Activated T-helper 1 cell treated with Interleukin-2 at 50 U/mL for 16 hours (primary cell): ENCODE measurements at places on chromosomes 6 and 20.
A peak's percentile ranks its signal among the peaks of the same experiment; 100 is the strongest.

DNA sequence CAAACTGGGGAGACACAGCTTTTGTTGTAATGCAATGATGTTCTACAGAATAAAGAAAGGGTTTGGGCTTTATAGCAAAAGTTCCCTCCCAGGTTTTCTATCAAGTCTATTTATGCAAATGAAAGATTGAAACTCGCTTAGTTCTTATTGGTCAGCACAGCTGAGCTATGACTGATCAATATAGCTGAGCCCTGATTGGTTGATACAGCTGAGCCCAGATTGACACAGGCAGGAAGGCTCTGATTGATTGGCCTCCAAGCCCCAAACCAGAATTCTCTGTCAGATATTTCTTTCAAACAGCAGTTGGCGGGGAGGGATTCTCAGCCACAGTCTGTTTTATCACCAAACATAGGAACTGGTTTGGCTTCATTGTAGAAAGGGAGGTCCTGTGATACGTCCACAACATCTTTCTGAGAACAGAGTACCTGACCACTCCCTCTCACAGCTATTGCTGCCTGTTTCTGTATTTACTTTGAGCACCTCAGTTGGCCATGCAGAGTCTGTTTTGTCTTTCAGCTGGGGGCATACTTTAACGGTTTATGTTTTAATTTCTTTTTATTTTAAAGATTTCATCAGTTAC is 223.5 kb downstream of the PACRG start:
- no peak for DNase-seq

GRCh38 chr6:112846681-112847080 is 499.6 kb downstream of the RFPL4B start:
- no peak for DNase-seq

DNA sequence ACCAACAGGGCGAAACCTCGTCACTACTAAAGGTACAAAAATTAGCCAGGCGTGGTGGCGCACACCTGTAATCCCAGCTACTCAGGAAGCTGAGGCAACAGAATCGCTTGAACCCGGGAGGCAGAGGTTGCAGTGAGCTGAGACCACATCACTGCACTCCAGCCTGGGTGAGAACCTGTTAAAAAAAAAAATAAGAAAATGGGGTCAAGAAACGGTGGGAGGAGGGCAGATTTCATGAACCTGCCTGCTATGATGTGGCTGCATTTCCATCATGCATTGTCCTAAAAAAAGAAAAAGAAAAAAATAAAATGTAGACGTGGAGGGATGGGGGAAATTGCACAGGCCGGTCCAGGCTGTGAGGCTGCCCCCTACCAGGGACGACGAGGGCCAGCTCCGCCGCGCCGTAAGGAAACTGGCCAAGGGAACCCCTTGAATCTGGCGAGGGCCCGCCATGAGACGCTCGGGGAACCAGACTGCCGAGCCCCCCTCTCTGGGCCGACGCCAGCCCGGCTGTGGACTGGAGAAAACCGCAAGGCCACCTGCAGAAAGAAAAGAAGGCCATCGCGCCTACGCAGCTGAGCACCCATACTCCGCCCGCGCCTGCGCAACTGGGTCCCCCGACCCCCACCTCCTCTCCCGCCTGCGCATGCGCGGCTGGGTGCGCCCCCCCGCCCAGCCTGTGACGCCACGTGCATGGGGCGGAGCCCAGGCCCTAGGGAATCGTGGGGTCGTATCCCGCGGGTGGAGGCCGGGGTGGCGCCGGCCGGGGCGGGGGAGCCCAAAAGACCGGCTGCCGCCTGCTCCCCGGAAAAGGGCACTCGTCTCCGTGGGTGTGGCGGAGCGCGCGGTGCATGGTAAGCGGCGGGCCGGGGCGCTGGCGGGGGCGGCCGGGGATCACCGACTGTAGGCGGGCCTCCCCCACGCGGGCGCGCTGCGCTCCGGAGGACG is at the start of gene ENTPD6:
Gene ENTPD6, plus strand, starts transcription at position 699 of the 948 bp plus-strand sequence. CDS start 10,825 bp downstream, outside the sequence.
- DNase-seq, result peak; percentile 92

DNA sequence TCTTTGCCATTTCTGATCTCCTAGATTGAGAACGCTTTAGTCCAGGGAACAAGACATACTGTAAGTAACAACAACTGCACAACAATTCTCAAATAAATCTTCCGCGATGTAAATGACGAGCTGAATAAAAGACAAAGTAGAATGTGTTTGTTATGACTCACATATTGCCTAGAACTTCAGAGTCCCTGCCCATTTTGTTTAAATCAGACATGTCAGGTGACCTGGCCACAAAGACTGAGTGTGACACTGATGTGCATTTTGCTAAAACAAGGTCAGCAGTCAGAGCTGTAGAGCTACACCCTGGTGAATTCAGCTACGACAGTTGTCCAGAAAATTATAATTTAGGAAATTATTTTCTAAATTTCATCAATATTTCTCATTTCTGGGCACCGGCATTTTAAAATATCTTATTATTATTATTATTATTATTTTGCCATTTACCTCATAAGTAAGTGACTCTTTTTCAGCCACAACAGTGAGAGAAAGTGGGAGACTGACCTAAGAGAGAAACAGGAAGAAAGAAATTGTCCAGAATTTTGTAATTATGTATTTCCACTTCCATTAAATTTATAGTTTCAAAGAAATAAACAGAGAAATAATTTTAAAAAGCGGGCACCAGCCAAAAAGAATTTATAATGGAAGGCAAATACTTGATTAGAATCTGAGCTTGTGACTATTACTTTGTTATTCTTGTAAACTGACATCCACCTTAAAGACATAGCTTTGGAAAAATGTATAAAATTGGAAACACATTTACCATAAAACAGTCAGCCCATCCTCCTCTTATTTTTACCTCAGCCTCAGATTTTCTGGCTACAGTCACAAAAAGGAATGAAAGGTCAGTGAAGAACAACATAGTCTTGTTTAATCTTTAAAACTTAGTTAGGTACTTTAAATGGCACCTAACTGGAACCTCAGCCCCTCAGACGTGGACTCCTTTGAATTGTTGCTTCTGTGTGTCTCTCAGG is 157.0 kb upstream of the CITED2 start:
- no peak for DNase-seq

DNA sequence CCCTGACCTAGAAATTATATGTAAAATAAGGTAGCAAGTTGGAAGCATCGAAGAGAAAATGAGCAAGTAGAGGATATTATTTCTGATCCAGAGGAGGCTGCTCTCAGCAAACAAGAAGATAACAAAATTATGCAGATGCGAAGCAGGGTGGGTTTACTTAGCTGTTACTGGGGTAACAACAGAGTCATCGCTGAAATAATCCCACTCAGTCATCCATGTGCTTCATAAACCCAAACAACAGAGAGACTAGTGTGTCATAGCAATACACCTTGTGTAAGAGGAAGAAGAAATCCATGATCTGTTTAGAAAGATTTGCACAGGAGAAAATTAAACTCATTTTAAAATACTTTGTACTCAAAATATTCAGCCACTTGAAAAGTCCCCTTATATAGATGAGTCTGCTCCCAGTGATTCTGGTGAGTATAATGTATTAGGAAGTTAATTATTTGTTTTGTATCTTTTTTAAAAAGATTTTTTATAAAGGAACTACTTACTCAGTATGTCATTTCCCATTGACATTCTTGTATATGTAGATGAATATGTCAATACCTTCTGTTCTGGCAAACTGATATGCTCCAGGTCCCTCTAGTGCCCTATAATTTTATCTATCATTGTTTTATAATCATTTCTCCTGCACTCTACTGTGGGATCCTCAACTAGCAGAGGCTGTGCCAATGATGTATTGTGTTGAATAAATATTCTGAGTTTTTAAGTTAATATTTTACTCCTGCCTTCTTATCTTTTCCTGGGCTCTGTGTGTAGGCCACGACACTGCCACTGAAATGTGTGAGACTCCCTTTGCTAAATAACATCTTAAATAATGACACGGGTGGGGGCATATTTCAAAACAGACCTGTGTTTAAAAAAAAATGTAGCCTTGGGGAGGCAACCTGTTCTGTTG is 8.6 kb upstream of the HIVEP2 start:
- no peak for DNase-seq

- peak; percentile 82 for DNase-seq
Observed at GRCh38 chr20:35092524-35093266, at the start of gene TRPC4AP. TSS of gene TRPC4AP (minus strand) at chr20:35092807. CDS start at chr20:35092781, 26 bp downstream.

DNA sequence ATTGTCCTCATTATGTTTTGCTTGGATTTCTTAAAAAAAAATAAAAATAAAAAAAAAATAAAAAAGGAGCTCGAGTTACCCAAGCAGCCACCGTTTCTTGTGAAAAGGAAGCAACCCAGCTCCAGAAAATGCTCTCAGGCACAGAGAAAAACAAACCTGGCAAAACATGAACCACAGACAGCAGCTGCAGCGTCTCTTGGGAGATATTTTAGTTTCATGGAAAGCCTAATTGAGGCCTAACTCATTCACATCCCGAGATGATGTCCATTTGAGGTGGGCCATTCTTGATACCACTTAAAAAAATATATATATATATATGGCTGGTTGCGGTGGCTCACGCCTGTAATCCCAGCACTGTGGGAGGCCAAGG is 13.7 kb upstream of the MRAP2 start:
- no peak for DNase-seq

DNA sequence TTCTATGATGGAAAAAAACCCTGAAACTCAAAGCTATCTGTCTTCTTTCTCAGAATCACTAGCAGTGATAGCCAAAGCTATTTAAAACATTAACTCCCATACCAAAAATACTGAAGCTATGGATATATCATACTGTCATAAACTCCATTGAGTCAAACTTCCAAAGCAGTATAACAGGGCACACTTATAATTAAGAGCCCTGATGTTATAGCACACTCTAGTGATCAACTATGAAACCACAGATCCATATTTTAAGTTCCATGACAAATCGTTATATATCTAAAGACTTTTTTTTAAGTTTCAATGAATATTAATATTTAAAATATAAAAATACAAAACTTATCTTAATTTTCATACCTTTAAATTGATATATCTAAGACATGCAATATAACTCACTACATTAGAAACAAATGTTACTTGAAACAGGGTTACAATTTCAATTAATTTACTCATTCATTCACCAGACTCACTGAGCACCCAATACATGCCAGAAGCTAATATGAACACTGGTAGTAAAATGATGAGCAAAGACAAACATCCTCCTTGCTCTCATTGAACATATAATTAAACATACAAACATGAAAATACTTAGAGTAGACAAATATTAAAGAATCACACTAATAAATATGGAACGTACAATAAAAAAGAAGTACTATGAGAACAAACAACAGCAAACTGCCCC is 69.3 kb downstream of the IBTK start:
- no peak for DNase-seq

- DNase-seq, result no peak
Observed at GRCh38 chr6:122758927-122759334, 20.6 kb upstream of the FABP7 start.

GRCh38 chr20:18615020-18615650 is 27.3 kb downstream of the DTD1 start:
- no peak for DNase-seq

- no peak for DNase-seq
Observed at GRCh38 chr6:7165890-7166267, 58.1 kb downstream of the RREB1 start.

GRCh38 chr20:59247731-59248684 is 52.4 kb upstream of the EDN3 start:
- DNase-seq, result no peak

GRCh38 chr6:29461021-29461814 is 4.3 kb downstream of the OR2H1 start:
- no peak for DNase-seq

- DNase-seq, result no peak
Observed at GRCh38 chr20:22387452-22387851, 196.9 kb downstream of the FOXA2 start.

- no peak for DNase-seq
Observed at GRCh38 chr20:32537657-32538525, 47.2 kb downstream of the NOL4L start.

GRCh38 chr20:1971893-1972586 is 21.8 kb downstream of the PDYN start:
- no peak for DNase-seq

GRCh38 chr6:46734867-46735719 is at the start of gene PLA2G7:
TSS of gene PLA2G7 (minus strand) at chr6:46735375. CDS start at chr6:46722891, 12,484 bp downstream.
- DNase-seq, result no peak

DNA sequence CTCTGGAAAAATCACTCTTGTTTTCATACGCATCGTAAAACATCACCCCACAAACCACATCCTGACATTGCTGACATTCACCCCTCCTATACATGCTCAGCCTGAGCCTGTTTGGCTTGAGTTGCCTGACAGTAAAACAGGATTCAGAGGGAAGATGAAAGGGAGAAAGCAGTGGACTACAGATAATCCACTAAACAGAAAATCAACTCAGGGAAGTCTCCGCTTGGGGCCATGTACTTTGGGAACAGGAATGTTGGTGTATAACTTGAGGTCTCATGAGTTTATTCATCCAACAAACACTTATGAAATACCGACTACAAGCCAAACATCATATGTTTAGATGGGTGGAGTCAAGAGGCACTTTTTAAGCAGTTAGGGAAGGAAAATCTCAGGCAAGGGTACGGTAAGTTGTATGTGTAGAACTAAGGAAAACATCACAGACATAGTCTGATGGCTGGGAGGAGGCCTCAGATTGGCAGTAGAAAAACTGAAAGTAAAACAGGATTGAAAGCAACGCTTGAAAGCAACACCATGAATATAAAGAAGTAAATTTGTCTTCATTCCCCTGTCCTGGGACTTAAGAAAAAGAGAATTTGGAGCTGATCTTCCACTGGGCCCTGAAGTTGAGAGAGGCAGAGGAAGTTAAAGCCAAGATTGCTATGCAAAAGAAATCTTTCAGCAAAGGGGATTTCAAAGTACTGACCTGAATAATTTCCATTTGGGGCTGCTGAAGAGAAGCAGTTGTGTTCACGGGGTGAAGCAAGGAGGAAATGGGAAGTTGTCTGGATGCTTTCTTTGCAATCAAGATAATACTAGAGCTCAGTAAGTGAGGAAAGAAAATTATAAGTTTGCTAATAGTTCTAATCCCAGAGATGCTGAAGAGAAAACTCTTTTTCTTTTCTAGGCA is 28.8 kb downstream of the PDE7B start:
- peak; percentile 23 for DNase-seq

- DNase-seq, result no peak
Observed at GRCh38 chr6:41055149-41055548, 2.1 kb downstream of the APOBEC2 start.

DNA sequence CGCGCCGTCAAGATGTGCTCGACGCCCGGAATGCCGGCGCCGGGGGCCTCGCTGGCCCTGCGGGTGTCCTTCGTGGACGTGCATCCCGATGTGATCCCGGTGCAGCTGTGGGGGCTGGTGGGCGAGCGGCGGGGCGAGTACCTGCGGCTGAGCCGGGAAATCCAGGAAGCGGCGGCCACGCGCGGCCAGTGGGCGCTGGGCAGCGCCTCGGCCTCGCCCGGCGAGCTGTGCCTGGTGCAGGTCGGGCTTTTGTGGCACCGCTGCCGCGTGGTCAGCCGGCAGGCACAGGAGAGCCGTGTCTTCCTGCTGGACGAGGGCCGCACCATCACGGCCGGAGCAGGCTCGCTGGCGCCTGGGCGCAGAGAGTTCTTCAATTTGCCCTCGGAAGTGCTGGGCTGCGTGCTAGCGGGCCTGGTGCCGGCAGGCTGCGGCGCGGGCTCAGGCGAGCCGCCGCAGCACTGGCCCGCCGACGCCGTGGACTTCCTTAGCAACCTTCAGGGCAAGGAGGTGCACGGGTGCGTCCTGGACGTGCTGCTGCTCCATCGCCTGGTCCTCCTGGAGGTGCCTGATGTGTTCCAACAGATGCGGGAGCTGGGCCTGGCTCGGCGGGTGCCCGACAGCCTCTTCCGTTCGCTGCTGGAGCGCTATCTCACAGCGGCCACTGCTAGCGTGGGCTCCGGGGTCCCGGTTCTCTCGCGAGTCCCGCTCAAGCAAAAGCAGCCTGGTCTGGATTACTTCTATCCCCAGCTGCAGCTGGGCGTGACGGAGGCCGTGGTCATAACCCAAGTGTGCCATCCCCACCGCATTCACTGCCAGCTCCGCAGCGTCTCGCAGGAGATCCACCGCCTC is 656 bp downstream of the TDRD6 start:
- no peak for DNase-seq
